Astrocyte of the cerebellum (primary cell): ENCODE measurements at places on chromosomes 6 and 20.

GRCh38 chr20:22672191-22672590 is 87.8 kb upstream of the FOXA2 start:
- no peak for DNase-seq

GRCh38 chr6:129844118-129844891 is 16.8 kb downstream of the TMEM244 start:
- no peak for DNase-seq

DNA sequence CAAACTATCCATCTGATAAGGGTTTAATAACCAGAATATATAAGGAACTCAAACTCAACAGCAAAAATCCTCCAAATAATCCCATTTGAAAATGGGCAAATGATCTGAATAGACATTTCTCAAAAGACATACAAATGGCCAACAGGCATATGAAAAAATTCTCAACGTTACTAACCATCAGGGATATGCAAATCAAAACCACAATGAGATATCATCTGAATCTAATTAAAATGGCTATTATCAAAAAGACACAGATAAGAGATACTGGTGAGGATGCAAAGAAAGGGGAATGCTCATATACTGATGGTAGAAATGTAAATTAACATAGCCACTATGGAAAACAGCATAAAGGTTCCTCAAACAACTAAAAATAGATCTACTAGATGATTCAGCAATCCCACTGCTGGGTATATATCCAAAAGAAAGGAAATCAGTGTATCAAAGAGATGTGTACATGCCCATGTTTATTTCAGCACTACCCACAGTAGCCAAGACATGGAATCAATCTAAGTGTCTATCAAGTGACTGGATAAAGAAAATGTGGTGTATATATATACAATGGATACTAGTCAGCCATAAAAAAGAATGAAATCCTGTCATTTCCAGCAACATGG is 6.1 kb upstream of the BRD2 start:
- no peak for DNase-seq

- peak; percentile 96 for DNase-seq
Observed at GRCh38 chr20:50837532-50838321, 42.9 kb downstream of the BCAS4 start.

- DNase-seq: no peak
Observed at GRCh38 chr6:158068156-158068892, 86.7 kb downstream of the SYNJ2 start.

- DNase-seq: no peak
Observed at GRCh38 chr6:157717340-157717748, 105.7 kb upstream of the SNX9 start.

DNA sequence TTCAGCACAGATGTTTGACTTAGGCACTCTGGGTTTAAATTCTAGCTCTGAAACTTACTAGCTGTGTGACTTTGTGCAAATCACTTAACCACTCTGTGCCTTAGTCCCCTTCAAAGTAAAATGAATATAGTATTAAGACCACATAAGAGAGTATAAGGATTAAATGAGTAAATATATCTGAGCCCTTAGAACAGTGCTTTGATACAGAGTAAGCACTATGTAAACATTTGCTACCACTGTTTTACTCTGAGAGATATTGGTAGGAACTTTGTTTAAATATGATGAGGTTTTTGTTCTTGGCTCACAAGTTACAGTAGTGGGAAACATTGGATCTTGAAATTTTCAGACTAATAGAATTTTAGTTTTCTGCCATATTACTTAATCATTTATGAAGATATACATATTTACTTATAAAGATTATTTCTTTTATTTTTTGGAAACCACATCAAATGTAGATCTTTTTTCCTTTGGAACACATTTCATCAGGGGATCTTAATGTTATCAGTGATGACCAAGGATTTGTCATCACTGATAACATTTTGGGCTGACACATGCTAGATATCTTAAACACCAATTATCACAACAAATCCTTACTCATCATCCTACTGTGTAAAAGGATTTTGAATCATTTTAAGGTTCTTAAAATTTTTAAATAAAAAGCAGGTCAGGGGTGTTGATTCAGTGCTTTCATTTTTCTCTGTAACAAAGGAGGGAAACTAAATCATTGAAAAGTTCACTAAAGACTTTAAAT is 226.2 kb downstream of the EYA4 start:
- DNase-seq: no peak

- no peak for DNase-seq
Observed at GRCh38 chr20:44748005-44748370, 2.3 kb downstream of the KCNK15 start.

GRCh38 chr6:36852481-36853147 is 13.4 kb upstream of the CPNE5 start:
- no peak for DNase-seq

DNA sequence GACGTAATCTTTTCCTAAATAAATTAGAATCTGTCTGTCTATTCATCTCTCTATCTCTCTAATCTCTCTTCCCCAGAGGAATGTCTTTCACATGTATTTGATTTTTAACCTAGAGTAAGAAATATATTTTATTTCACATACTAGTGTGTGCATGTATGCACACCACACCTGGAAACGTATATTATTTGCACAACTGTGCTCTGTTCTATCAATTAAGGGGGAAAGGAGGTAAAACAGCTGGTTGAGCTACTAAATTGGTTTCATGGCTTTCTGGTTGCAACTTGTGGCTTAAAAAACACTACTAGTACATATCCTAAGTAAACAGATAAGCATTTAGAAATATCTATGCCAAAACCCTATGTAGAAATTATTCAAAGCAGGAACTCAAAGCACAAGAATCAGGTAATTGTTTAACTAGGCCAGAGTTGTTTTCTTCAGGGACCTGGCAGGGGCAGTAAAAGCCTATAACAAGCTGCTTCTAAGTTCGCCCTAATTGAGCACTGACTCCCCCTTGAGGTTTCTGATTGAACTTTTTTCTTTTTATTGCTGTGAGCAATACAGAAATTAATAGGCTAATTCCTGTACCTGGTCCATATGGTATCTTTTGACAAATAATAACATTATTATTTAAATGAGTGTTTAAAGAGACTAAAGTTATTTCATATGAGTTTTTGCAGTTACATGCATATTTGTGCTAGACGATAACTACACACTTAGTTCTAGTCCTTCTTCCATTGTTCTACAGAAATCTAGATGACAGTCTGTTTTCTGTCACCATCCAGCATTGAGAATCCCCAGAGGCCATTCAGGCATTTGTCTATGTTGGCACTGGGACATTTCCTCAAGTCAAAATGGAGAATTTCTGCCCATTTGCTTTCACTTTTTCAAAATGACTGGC is 88.6 kb downstream of the MCHR2 start:
- peak; percentile 34 for DNase-seq

- no peak for DNase-seq
Observed at GRCh38 chr20:20649945-20650344, 62.5 kb downstream of the RALGAPA2 start.

GRCh38 chr6:5084360-5084780 is 771 bp upstream of the PPP1R3G start:
- no peak for DNase-seq

GRCh38 chr20:55099251-55099650 is 623.9 kb downstream of the DOK5 start:
- no peak for DNase-seq

GRCh38 chr6:72040111-72040510 is 153.8 kb downstream of the RIMS1 start:
- no peak for DNase-seq

GRCh38 chr6:56087421-56087820 is 160.0 kb downstream of the COL21A1 start:
- DNase-seq: no peak
